Stimulated activated CD4-positive, alpha-beta T cell treated with anti-CD3 and anti-CD28 coated beads, Interleukin-1b, Interleukin-23, amount 100 ng/mL, for 4 hours (primary cell): ENCODE measurements at places on chromosomes 1 and 21.

- DNase-seq = peak; percentile 68
These were observed at the start of gene TNFRSF25 for GRCh38 chr1:6466023-6466422. TSS of gene TNFRSF25 (minus strand) at chr1:6466173. CDS start at chr1:6466107, 66 bp downstream.

GRCh38 chr1:184258525-184258924 lies 128.3 kb upstream of the C1orf21 start:
- no peak for DNase-seq

- no peak for DNase-seq
These were observed 64.3 kb upstream of the HOOK1 start for GRCh38 chr1:59750328-59751003.

DNA sequence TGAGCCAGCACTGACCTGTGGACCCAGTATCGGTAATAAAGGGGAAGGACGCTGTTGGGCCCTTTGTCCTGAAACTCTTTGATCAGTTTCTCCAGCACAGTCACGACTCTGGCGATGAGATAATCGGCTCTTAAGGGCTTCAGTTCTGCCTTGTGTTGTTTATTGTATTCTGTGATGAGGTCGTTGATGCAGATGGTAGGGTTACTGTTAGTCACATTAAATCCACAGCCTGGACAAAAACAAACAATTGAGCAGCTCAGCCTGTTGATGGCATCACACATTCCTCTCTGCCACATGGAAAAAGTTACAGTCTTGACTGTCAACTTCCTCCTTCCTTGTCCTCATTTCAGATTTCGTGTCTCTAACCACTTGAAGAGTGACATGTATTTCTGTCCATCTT lies 57.6 kb downstream of the SIM2 start:
- DNase-seq = no peak

- DNase-seq = no peak
These were observed 42.3 kb downstream of the PLEKHO1 start for GRCh38 chr1:150192012-150192411.

GRCh38 chr1:88618331-88618730 lies 65.7 kb upstream of the PKN2 start:
- DNase-seq = no peak

GRCh38 chr1:42340093-42340492 lies 5.1 kb upstream of the FOXJ3 start:
- DNase-seq = no peak

DNA sequence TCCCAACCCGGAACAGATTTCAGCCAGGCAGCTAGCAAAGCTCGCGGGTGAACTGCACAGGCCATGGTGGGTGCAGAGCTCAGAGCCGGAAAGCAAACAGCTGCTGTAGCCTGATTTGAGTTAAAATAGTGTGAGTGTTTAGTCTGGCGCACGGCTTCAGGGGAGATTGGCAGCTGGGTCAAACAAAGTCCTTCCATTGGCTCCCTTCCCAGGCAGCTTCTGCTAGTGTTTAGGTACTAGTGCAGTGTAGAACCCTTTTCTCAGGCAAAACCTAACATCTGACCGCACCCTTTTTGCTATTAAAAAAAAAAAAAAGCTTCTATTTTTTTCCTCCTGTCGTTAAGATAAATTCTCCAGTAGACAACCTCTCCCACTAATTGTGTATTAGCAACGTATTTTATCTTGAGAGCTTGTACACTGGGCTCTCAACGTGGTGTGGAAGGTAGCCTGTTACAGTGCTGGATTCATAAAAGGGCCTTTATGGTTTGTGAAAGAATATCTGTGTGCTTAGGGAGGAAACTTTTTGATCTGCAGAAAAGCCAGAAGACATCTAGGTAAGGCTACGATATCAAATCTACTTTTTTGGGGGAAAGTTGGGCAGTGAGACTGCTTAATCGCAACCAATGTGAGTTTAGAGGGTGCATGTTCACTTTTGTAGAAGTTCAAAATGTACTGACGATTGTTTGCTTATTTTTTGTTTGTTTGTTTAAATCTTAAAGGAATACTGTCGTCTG lies 689.6 kb downstream of the USP25 start:
- DNase-seq = no peak

- no peak for DNase-seq
These were observed 407.8 kb downstream of the PTPRC start for GRCh38 chr1:199046618-199047017.

- no peak for DNase-seq
These were observed 73.1 kb upstream of the PRDX6 start for GRCh38 chr1:173403996-173404395.

GRCh38 chr1:19462781-19463503 lies 22.4 kb downstream of the CAPZB start:
- no peak for DNase-seq

GRCh38 chr1:111192658-111193519 lies 7.6 kb downstream of the DENND2D start:
- no peak for DNase-seq

- no peak for DNase-seq
These were observed 26.3 kb downstream of the JAK1 start for GRCh38 chr1:64940025-64940424.

DNA sequence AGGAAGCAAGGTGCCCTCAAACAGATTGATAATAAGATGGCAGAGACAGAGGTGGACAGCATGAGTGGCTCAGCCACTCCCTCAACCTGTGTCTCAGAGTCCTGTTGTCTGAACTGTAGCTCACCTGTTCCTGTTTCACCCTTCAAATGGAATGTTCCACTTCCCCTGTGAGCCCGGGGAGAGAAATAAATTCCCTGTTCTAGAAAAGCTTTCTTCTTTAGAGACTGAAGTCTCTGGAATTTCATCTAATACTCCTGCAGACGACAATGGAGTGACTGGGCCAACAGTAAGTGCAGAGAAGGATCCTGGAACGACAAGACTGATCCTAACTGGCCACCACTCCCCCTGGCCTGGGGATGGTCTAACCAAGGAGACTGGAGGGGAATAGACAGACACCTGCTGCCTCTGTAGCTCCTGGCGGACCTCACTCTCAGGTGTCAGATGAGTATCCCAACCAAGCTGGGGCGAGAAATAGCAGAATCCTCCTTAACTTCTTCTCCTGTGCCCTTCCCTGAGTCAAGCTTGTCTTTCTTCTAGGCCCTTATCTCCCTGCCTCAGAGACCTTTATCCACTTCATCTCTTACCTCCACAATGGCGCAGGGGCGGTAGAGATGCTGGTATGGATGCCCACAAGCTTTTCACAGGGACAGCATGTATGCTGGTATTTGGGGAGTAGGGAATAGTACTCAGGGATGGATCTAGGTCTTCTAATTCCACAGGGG lies 45.4 kb downstream of the PLEKHA6 start:
- no peak for DNase-seq

DNA sequence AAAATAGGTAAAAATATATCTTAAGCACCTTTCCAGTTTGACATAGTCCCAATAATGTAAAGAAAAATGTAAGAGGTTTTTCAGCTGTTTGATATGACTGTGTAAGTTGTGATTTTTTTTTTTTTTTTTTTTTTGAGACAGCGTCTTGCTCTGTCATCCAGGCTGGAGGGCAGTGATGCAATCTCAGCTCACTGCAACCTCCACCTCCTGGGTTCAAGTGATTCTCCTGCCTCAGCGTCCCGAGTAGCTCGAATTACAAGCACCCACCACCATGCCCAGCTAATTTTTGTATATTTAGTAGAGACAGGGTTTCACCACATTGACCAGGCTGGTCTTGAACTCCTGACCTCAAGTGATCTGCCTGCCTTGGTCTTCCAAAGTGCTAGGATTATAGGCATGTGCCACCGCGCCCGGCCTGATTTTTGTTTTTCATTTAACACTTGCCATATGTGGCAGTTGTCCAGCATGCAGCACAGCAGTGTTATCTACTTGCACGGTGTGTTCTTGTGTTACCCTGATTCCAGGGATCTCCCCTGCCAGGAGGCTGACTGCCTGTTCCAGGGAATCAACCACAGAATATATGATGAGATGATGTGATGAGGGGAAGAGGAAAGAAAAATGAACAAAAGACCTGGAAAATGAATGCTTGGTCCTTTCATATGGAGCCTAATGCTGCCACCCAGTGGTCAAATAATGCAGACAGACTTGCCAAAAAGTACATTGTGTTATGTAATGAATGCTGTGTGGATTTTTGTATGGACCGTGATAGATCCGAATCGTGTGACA lies 79.0 kb downstream of the RAVER2 start:
- DNase-seq = peak; percentile 23

DNA sequence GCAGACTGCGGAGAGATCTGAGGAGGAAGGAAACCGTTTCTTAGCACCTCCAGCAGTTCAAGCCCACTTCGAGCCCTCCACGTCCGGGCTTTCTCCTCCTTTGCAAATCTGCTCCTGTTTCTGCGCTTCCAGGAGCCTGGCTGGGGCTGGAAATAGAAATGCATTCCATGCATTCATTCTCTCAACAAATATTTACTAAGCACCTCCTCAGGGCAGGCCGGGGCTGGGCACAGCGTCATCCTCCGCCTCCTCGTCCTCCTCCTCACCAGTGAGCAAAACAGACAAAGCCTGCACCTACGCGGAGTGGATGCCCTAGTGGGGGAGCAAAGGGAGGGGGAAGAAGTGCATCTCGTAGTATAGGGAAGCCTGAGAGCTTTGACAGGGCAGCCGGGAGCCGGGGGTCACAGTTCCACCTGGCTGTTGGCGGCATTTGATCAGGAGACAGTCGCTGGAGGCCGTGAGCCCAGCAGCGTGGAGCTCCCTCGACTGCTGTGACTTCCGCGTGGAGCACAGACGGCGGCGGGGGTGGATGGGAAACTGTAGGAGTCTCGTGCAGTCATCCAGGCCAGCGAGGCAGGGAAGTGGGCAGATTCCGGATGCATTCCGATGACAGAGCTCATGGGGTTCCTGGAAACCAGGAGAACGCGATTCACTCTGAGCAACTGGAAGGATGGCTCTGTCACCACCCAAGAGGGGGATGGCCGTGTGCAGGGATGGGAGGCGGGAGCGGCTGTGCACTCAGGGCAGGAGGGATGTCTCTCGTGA lies 93.5 kb downstream of the SIK1 start:
- no peak for DNase-seq
